Stimulated activated CD8-positive, alpha-beta memory T cell treated with anti-CD3 and anti-CD28 coated beads, Interleukin-7, amount 100 ng/mL, for 24 hours (primary cell): ENCODE measurements at places on chromosomes 7 and 10.

- DNase-seq: no peak
Observed at GRCh38 chr7:73900286-73900685, 39.3 kb downstream of the TMEM270 start.

DNA sequence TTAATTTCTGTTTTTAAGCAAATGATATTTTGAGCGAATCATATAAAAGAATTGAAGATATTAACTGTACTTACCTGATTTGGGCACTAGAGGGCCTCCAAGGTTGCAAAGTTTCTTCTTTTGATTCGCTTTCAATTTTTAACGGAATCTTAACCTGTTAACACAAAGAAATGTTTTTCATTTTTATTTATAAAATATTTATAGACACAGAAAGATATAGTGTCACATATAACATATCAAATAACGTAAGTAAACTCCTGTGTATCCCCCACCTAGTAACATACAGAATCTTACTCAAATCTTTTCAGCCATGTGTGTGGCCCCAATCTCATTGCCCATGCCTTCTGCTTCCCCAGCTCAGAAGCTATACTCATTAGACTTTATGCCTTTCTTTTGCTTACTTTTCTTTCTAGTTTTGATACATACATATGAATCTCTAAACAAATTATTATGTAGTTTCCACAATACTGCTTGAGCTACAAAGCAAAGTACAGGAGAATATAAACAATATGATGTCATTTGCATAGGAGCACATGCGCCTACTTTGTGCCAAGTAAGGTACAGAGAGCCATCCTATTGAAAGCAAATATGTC lies 49.5 kb upstream of the ZPBP start:
- no peak for DNase-seq

DNA sequence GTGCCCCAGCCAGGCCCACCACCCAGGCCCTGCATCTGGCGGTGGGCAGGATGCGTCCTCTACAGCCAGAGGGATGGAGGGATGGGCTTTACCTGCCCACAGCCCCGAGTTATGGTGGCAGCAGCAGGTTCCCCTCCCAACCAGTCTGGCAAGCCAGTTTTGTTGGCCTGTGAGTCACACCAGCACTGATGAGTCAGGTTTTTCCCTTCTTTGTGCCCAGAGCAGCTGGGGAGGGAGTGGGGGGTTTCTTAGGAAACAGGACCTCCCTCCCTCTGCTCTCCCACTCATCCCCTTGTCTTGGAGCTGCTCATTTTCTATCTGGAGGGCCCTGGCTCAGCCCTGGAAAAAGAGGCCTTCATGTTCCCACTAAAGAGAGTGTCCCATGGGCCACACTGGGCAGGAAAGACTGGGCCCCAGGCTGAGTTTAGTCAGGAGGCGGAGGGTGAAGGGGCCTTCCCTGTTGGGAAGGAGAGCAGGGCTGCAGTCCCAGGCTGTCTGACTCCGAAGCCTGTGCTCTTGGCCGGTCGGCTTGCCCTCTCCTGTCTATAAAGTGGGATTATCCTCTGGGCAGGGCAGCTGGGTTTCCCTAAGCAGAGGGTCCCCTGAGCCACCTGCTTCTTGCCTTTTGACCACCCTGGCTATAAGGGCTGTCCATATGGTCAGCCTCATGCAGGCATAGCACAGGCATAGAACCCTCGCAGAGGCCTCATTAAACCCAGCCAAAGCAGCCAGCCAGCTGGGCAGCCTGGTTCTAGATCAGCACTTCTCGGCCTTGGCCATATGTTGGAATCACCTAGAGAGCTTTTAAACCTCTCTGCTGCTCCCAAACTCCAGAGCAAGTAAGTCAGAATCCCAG lies 30.2 kb upstream of the ANKRD2 start:
- DNase-seq: no peak

DNA sequence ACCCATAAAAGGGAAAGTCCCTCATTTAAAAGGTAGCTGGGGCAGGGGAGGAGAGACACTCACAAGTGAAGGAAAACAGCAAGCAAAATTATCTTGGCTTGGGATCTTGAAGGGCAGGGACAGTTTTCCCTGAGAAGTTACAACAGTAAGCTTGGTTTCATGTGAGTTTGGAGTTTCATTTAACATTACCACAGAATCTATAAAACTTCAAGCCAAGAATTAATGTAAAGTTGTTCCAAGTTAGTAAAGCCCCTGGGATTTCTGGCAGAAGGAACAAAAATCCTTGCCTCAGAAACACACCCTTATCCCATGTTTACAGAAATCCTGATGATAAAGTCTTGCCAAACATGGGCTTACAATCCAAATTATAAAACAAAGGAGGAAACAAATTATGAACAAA lies 19.2 kb downstream of the CRPPA start:
- no peak for DNase-seq

GRCh38 chr10:46245381-46245900 lies 41.4 kb upstream of the ANTXRL start:
- DNase-seq: no peak

- no peak for DNase-seq
Observed at GRCh38 chr10:112938808-112939482, 11.1 kb upstream of the TCF7L2 start.

GRCh38 chr7:114141415-114141814 lies 222.6 kb upstream of the PPP1R3A start:
- no peak for DNase-seq

DNA sequence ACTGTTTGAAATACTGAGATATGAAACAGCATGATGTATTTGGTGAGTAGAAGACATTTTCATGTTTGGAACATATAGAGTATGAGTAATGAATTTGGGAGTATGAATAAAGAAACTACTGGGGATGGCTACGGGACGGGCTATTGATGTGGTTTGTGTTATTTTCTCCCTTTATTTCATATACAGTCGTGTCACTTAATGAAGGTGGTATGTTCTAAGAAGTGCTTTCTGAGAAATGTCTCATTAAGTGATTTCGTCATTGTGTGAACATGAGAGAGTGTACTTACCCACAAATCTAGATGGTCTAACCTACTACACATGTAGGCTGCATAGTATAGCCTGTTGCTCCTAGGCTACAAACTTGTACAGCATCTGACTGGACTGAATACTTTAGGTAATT lies 106.3 kb downstream of the CCNY start:
- no peak for DNase-seq

DNA sequence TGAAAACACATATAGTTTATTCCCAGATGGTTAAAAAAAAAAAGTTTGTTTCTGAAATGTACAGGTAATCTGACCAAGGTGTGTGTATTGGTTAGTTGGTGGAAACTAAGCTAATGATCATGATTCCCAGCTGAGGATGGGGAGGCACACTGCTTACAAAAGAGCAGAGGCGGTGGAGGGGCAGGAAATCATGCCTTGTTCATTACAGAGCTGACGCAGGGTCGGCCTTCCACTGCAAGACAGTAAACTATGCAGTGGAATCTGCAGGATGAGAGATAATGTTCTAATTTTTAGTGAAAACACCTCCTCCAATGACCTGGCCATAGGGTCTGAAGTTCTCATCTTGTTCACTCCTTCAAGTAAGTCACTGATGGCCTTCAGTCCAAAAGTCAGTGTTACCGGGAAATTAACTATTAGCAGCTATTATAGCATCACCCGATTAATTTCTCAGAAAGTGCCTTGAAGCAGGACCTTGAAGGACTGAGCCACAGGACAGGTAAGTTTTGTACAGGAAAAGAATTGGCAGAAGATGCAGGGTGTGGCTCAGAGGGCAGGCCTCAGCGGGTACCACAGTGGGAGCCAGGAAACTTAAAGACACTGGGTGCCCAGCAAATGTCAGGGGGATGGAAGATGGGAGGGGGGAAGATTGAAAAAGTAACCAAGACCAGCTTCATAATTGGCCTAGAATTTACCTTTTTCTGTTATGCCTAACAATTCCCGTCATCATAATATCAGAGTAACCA lies 36.0 kb downstream of the MYOF start:
- no peak for DNase-seq

GRCh38 chr7:107267138-107267537 lies 98.3 kb downstream of the HBP1 start:
- DNase-seq: no peak

DNA sequence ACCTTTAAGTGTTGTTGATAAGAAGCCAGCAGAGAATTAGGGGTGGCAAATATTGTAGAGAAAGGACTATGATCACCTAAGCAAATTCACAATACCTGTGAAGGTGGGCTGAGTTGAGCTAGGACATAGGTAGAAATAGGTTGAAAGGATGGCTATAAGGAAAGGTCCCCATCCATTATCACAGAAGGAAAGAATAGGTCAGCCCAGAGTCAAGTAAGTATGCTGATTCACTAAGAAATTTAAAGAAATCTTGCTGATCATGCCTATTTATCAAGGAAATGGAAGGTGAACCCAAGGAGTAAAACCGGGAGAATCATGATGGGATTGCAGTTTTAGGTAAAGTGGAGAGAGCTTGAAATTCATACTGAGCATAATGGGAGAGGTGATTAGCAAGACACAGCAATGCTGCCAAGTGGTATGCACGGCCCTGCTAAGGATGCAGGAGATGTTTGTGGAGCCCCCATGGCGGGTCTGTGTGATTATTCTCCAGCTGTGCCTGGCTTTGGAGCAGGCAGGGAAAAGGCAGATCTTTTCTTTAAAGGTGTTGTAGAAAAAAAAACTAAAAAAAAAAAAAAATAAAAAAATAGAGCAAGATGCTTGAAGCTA lies 399.4 kb downstream of the PLXDC2 start:
- DNase-seq: no peak

GRCh38 chr10:78404296-78404695 lies 370.6 kb downstream of the RPS24 start:
- no peak for DNase-seq
